ENCODE measurements at places on chromosomes 1 and 21.

GRCh38 chr1:203686091-203686632 is 59.5 kb downstream of the ATP2B4 start:
- peak; percentile 93 for DNase-seq

GRCh38 chr1:42335809-42336518 is 929 bp upstream of the FOXJ3 start:
- DNase-seq = peak; percentile 91

GRCh38 chr21:38729291-38729690 is 76.4 kb upstream of the ETS2 start:
- no peak for DNase-seq

GRCh38 chr1:17250601-17251000 is 1.7 kb downstream of the PADI3 start:
- no peak for DNase-seq

DNA sequence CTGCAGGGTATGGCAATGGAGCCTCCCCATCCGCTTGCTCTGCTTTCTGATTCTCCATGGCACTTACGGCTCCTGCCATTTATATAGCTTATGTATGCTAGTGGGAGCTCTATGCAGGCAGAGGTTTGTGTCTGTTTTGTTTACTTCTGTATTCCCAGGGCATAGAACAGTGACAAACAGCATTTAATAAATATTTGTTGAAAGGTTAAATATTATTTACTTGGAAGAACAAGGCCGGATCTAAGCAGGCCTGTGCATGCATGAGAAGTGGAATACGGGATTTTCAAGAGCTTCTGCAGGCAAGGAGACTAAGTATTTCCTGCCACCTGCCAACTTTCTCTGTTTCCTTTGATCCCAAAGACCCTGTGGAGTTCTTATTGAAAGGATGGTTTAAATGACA is 90.7 kb downstream of the XCL2 start:
- DNase-seq = no peak

DNA sequence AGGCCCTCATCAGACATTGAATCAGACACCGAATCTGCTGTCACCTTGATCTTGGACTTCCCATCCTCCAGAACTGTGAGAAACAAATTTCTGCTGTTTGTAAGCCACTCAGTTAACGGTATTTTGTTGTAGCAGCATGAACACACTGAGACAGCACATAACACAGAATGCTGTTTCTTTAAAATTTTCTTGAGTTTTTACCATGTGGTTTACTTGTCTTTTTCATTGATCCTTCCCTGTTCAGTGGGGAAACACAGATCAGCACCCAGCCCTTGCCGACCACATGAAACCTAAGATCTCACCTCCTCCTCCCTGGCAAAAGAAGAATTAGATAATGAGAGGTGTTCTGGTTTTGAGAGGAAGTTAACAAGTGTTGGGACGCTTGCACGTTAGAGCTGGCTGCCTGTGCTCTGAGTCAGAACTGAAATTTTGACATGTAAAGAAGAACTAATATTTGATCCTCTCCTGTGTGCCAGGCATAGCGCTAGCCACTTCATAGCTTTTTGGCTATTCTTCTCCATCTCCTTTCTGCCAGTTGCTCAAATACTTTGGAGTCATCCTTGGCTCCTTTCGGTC is 179.6 kb downstream of the DHRS3 start:
- DNase-seq = no peak

DNA sequence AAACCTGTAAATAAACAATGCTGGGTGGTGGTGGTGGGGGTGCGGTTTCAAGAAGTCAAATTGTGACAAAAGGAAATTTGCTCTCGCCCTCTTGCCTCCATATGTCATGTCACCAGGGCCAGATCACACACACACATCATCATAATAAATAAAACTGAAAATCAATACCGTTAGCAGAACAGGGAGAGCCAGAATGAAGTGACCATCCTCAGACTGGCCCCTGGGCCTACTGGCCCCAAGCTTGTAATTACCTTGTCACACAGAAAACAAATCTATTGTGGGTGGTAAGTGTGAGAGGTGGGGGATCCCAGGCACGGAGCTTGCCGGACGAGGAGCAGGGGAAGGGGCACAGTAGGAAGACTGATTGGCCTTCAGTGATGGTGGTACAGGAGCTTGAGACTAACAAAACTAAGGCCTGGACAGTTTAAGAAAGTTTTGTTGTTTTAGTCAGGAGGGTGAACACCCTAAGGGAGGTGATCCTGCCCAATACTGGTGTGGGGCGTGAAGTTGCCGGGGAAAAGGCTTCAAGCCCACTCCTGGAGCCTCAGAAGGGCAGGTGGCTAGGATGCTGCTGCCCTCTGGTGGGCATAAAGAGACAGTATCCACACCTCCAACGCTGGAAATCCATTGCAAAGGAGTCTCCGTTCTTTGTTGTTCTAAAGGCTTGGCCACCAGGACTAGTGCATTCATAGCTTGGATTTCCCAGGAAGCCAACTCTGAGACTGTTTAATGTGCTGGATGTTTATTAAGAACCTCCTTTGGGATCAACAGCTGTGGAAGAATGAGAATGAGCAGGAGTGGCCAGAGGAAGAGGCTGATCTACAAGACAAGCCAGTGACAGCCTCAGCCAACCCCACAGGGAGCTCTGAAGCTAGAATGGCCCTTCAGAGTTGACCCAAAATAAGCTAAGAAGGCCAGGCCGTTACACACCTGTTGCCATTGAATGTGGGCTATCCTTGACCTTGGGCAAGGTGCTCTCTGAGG is 8.1 kb upstream of the C1orf216 start:
- DNase-seq = peak; percentile 32

DNA sequence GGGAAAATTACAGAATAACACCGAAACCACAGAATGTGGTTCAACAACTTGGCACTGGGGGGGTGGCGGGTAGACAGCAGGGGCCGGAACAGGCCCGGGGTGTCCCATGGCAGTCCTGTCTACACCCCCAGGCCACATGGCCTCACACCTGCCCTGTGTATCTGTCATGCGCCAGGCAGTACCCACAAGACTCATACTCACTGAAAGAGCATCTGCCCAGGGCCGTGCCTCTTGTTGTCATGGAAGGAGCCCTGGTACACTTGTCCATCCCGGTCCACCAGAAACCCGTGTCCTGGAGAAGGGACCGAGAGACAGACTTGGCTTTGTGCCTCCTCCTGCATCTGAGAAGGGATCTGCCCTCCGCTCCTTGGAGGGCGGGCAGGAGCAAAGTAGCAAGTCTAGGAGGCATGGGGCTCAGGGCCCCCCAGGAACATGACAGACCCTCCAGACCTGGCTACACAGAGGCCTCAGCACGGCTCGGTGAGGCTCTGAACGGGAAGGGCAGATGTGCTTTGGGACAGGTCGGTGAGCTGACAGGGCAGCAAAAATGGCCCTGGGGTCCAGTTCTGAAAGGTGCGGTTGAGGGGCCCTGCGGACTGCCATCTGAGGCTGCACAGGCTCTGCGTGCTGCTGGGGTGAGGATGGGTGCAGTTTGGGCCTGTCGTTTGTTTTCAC is 5.6 kb downstream of the MORN1 start:
- DNase-seq = no peak

- peak; percentile 48 for DNase-seq
These were observed 60.9 kb upstream of the C1orf105 start for GRCh38 chr1:172359491-172359999.

DNA sequence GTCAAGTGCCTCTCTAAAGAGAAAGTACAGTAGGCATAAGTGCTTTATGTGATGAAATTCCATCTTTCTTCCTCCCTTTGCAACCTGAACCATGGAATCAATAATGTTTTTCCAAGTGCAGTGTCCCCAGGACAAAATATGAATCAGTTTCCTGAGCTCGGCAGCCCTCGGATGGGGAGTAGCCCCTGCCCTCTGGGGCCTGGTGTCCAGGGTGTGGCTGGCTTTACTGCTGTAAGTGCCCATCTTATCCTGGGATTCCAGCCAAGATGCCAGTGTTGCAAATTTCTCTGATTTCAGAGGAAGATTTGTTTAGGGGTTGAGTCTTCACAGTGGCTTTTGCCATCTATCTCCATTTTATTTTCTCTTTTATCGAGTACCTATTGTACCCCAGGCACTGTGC is 40.5 kb upstream of the SRP9 start:
- no peak for DNase-seq

GRCh38 chr1:53819387-53819786 is 18.7 kb downstream of the NDC1 start:
- no peak for DNase-seq

GRCh38 chr1:5235355-5235899 is 581.0 kb downstream of the AJAP1 start:
- DNase-seq = no peak

GRCh38 chr1:109274533-109275476 is 8.1 kb downstream of the PSRC1 start:
- no peak for DNase-seq

DNA sequence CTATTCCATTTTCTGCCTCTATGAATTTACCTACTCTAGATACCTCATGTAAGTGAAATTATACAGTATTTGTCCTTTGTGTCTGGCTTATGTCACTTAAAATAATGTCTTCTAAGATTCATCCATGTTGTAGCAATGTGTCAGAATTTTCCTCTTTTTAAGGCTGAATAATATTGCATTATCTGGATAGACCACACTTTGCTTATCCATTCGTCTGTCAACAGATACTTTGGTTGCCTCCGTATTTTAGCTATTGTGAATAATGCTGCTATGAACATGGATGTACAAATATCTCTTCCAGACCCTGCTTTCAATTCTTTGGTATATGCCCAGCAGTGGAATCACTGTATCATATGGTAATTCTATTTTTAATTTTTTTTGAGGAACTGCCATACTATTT is 10.1 kb upstream of the CCSAP start:
- DNase-seq = no peak

- no peak for DNase-seq
These were observed 36.9 kb upstream of the CD2 start for GRCh38 chr1:116717318-116717717.

GRCh38 chr1:94125551-94126514 is 4.9 kb upstream of the ABCA4 start:
- no peak for DNase-seq

GRCh38 chr1:238639861-238640260 is 746.5 kb upstream of the CHRM3 start:
- no peak for DNase-seq

DNA sequence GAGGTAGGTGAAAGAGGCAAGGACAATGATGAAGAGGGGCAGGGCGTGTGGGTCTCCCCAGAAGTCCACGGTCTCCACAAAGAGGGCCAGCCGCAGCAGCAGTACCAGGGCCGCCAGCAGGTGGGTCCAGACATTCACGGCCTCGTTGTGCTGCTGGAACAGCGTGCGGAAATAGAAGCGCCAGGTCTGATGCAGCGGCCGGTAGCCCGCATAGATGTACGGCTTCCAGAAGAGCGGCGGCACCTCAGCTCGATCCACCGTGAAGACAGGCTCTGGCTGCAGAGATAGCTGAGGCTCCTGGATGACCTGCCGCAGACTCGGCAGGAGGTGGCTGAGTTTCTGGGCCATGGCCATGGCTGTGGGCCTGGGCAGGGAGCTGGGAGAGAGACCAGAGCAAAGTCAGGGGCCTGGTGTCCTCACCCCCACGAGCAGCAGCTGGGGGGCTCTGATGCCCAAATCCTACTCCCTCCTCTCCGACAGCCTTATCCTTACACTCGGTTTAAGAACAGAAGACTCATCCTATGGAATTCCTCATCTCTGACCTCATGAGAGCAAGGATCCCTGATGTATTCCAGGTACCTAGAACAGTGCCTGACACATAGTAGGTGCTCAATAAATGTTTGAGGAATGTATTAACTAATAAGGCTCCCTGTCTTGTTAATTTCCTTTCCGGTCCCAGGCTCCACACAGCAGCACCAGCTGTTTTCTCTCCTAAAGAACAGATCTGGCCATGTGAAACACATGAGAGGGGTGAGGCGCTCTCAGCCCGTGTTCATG is 4.4 kb upstream of the AUNIP start:
- DNase-seq = no peak

GRCh38 chr1:63833363-63834119 is 59.7 kb downstream of the ROR1 start:
- DNase-seq = no peak

DNA sequence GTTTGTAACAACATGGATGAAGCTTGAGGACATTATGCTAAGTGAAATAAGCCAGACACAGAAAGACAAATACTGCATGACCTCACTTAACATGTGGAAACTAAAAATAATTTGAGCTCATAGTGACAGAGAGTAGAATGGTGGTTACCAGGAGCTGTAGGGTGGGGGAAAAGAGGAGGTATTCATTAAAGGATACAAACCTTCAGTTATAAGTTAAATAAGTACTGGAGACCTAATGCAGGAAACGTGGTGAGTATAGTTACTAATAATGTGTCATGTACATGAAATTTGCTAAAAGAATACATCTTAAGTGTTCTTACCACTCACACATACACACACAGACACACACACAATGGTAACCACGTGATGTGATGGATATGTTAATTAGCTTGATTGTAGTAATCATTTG is 86.7 kb downstream of the NGF start:
- no peak for DNase-seq

DNA sequence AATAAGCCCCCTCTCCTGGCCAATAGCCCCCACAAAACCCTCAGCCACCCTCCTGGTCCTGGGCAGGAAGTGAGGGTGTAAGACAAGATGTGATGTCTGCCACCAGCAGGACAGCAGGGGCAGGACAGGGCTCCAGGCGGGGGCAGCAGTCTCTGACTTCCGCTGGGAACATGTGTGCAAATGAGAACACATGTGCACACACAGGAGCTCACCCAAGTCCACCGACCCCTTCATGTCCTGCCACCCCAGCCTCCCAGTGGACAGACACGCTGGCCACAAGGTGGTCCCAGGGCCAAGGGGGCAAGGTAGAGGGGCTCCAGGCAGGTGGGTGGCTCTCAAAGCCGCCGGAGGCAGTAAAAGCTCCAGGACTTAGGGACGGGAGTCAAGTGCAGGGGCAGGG is 60.1 kb downstream of the KCNAB2 start:
- no peak for DNase-seq

DNA sequence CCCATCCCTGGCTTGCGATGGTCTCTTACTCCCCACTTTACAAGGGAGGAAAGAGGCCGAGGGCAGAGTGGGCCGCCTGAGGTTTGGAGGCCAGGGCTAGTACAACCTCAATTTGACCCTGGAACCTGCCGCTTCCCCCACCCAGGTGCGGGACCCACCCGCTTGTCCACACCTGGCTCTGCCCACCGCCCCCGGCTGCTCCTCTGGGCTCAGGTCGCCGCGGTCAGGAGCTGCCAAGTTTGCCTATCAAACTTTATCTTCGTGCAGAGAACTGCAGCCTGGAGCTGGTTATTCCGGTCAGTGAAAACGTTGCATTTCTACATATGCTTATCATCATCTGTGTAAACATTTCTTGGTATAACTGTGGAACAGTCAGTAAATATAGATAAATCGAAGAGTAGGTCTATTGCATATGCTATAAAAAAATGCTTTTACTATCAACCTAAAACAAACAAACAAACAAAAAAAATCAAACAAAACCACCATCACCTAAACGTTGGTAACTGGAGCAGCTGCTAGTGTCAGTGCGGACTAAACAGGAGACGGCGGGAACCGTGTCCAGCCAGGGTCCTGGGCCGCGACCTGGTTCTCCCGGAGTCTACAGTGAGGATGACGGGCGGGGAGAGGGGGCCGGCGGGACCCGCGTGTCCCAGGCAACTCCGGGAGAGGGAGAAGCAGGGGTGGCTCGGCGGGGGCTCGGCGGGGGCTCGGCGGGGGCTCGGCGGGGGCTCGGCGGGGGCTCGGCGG is 906 bp upstream of the ADARB1 start:
- DNase-seq = no peak

- DNase-seq = no peak
These were observed 26.0 kb downstream of the RPS6KA1 start for GRCh38 chr1:26555550-26555981.

- no peak for DNase-seq
These were observed 42.9 kb downstream of the HLX start for GRCh38 chr1:220921971-220922635.
